Natural killer cell treated with Interleukin-12 subunit alpha and Interleukin-12 subunit beta and Interleukin-15 and Interleukin-18, amount 100 ng/mL, for 72 hours (primary cell): ENCODE measurements at places on chromosomes 16 and 17.

- no peak overlapping the region for H3K27ac ChIP-seq
- H3K4me1 ChIP-seq: peaks cover 22% of the 10 kb centered on the region
- no peak for DNase-seq
- no peaks in the 10 kb centered on the region for H3K27me3 ChIP-seq
- H3K4me3 ChIP-seq: no peak overlapping the region
These were observed 3.8 kb downstream of the TTYH2 start for GRCh38 chr17:74217037-74217730.

DNA sequence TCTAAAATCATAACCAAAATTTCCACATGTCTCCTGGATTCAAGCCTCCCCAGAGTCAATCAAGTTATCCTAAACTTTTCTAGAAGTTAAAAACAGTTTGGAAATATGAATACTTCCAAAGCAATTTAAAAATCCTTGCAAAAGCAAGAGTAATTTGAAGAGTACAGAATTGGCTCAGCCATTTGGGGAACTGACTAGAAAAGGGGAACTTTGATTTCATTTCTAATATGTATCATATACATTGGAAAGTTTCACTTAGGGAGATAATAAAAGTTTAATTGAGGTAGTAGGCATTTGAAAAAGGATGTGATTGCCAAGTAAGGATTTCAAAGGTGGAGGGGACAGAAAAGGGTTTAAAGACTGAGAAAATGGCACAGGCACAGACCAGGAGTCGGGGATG lies 9.0 kb upstream of the SLFN12L start:
- H3K4me1 ChIP-seq: peaks cover 15% of the 10 kb centered on the region
- H3K36me3 ChIP-seq: no peaks in the 10 kb centered on the region
- H3K27ac ChIP-seq: no peak overlapping the region
- H3K4me3 ChIP-seq: no peak overlapping the region
- no peaks in the 10 kb centered on the region for H3K27me3 ChIP-seq
- no peak for DNase-seq

DNA sequence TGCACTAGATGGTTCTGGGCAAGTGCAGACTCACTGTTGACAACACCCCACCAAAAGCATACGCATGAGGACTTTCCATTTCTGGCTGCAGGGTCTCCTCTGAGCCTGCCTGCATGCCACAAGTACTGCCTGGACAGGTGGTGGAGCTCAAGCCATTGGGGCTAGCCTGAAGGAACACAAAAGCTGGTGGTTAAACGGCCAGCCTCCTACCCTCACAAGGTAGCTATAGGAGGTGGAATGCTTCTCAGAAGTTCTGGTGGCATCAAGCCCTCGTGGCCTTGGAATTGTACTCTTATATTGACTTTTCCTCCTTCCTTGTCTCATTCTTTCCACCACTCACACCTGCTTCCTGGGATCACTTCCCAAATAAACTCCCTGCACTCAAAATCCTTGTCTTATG lies 56.6 kb upstream of the BCAR1 start:
- DNase-seq: no peak
- no peak overlapping the region for H3K27ac ChIP-seq
- H3K36me3 ChIP-seq: peaks cover 17% of the 10 kb centered on the region
- peaks cover 43% of the 10 kb centered on the region for H3K27me3 ChIP-seq
- H3K4me3 ChIP-seq: no peak overlapping the region

DNA sequence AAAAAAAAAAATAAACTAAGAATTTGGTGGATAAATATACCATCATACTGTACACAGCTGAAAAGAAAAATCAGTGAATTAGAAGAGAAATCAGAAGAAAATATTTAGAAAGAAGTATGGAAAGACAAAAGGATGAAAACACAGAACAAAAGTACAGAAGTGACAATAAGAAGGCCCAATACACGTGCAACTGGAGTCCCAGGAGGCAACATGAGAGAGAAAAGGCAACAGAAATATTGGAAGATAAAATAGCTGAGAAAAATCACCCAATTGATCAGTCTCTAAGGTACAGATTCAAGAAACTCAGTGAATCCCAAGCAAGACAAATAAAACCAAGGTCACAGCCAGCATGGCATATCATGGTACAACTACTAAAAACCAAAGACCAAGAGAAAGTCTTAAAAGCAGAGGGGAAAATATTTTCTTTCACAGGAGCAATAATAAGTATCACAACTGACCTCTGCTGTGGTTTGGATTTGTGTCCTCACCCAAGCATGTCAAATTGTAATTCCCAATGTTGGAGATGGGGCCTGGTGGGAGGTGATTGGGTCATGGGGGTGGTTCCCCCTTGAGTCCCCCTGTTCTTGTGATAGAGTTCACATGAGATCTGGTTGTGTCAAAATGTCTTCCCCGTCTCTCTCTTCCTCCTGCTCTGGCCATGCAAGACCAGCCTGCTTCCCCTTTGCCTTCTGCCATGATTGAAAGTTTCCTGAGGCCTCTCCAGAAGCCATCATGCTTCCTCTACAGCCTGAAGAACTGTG lies 20.2 kb upstream of the ENGASE start:
- H3K27ac ChIP-seq: no peak overlapping the region
- peaks cover 16% of the 10 kb centered on the region for H3K4me1 ChIP-seq
- no peak overlapping the region for H3K4me3 ChIP-seq
- peaks cover 6% of the 10 kb centered on the region for H3K27me3 ChIP-seq
- DNase-seq: no peak

- H3K4me1 ChIP-seq: peaks cover 12% of the 10 kb centered on the region
- no peaks in the 10 kb centered on the region for H3K27me3 ChIP-seq
- peak overlapping the region; percentile 4 for H3K4me3 ChIP-seq
- no peak for DNase-seq
These were observed 79.8 kb downstream of the JPH3 start for GRCh38 chr16:87681981-87682570.
